Fibroblast of skin of scalp (primary cell): ENCODE measurements at places on chromosomes 6 and 20.

DNA sequence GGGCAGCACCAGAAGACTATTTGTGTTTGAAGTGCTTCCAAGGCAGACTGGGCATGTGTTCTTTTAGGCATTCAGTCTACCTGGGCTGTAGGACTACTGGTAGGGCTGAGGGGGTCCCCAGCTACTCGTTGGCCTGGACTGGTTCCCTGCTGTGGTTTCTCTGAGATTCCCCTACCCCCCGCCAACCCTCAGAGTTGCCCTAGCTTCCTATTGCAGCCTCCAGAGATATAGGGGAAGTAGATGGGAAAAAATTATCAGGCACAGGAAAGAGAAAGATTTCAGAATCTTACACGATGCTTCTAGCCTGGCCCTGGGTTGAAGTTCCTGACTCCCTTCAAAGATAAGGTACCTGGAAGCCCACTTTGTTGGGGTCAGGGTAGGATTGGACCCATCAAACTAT is 22.5 kb downstream of the BRPF3 start:
- no peak for DNase-seq

DNA sequence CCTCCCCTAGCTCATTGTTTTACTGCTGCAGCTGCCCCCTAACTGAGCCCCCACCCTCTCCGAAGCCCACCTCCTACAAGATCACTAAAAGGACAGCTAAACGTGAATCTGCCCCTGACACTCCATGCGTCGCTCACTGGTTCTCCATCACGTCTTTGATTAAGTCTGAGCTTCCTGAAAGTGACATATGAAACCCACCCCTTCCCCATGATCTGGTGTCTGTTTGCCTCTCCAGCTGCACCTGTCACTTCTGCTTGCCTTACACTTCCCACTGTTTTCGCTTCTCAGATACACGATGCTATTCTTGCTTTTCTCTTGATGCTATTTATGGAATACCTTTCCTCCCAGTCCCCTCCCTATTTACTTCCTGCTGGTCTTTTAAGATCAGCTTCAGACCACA is 8.0 kb upstream of the PERP start:
- no peak for DNase-seq

GRCh38 chr20:991850-992249 is 10.3 kb downstream of the RSPO4 start:
- no peak for DNase-seq

DNA sequence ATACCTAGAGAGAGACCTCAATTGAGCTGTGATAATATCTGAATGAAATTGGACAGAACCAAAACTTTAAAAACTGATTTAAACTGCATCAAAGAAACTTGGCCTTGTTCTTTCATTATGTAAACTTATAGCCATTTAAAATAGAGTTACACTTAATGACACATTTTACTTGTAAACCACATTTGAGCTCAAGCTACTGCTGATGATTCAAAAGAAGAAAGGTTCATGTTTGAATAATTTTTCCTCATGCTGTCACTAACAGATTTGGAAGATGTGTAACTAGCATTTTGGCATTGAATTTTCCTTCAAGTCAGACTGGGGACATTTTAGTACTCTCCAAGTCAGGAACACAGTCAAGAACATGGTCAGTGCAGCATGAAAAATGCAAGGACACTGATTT is 26.9 kb downstream of the POPDC3 start:
- no peak for DNase-seq

DNA sequence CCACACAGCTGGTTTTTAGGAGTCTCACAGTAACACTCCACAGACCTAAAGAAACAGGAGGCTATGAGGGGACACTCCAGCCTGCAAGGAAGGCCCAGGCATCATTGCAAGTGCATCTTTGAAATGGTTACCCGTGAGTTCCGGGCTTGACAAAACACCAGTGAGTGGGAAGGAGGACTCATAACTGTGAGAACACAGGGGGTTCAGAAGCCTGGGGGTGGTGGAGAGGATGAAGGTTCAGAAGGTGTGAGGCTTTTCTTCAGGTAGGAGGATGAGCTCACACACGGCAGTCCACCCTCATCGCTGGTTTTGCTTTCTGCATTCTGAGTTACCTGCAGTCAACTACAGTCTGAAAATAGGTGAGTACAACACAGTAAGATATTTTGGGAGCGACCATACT is 39.9 kb downstream of the MAP7 start:
- no peak for DNase-seq

- no peak for DNase-seq
Measured at GRCh38 chr6:30397697-30398096, 52.7 kb downstream of the RPP21 start.

GRCh38 chr20:58402827-58403226 is 13.8 kb downstream of the VAPB start:
- DNase-seq, result no peak
